Endothelial cell of coronary artery (primary cell): ENCODE measurements at places on chromosomes 7 and 10. TPM values are rescaled to one million over a fixed set of nuclear protein-coding genes. Genes with fewer than 3 reads are reported as not detected.

The TAS2R4 gene
- total RNA-seq, result 0.85 and 0.90 TPM in 2 replicates

The HOXA3 gene
- 0.63 and 0.75 TPM in 2 replicates for total RNA-seq

The STAG3 gene
- 0.09 and 0.19 TPM in 2 replicates for total RNA-seq

The CASP2 gene
- total RNA-seq, result 15.5 and 15.7 TPM in 2 replicates

The VTI1A gene
- 21.8 and 28.1 TPM in 2 replicates for total RNA-seq

The AASS gene
- total RNA-seq, result 29.4 and 42.1 TPM in 2 replicates

The NUTM2B gene
- 0.09 TPM in 2 replicates for total RNA-seq

The NFE2L3 gene
- 32.2 and 55.4 TPM in 2 replicates for total RNA-seq

The ITIH5 gene
- total RNA-seq, result 0.19 TPM in 1 of 2 replicates, not detected in the other
